Stimulated activated CD8-positive, alpha-beta memory T cell treated with anti-CD3 and anti-CD28 coated beads, Interleukin-7, amount 100 ng/mL, for 1 hour (primary cell): ENCODE measurements at places on chromosomes 16 and 17.

DNA sequence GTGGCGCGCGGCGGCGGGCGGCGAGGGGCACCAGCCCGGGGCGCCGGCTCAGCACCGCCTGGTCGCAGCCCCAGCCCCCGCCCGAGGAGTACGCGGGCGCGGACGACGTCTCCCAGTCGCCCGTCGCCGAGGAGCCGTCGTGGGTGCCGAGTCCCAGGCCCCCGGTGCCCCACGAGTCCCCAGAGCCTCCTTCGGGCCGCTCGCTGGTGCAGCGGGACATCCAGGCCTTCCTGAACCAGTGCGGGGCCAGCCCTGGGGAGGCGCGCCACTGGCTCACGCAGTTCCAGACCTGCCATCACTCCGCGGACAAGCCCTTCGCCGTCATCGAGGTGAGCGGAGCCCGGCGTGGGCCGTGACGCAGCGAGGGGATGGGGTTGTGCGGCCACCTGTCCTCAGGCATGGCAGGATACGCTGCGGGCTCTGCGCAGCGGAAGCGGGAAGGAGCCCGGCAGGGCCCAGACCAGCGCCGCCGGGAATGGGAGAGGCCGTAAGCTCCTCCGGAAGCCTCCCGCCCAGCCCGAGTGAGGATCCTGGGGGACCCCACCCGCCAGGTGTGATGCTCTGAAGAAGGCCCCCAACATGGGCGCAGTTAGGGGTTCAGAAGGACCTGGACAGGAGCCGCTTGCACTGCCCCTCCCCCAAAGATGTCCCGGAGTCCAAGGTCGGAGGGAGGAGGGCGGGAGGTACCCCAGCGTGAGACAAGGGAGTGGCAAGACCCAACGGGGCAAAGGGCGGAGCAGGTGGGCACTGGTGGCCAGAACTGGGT lies 522 bp downstream of the NAGS start:
- DNase-seq, result no peak

DNA sequence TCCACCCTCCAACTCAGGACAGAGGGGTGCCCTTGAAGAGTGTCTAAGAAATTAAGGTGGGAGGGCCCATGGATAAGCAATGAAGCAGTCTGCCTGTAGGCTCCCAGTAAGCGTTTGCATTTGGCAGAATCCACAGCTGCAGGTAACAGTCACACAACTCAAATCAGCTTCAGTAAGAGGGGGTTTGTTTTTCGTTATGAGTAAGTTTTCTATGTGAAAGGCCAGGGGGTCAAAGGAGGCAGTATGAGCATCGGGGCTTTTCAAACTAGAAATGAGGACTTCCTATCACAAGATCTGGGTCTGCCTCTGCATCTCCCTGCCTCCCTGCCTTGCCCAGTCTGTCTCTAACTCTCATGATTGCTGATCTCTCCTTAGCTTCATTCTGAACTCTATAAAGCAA lies 128.1 kb upstream of the CCL2 start:
- no peak for DNase-seq

- no peak for DNase-seq
These were observed 66.8 kb downstream of the GPRC5B start for GRCh38 chr16:19817875-19818274.

GRCh38 chr17:27299384-27300049 lies 5.6 kb downstream of the WSB1 start:
- no peak for DNase-seq

DNA sequence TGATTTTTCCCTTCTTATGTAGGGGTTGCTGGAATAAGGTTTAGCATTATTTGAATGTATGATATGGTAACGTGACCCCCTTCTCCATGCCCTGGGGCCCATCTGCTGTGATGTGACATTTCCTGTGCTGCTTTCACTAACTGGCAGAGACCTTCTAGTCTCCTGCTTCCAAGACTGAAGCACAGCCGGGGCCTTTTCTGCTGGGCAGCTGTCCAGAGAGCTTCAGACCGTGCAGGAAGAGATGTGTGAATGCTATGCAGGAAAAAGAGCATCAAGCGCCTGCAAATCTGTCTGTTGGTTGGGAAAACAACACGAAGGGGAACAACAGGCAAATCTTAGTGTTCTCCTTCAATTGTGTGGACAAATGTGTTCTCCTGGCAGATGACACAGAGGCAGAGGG lies 128.5 kb downstream of the SPACA3 start:
- no peak for DNase-seq

GRCh38 chr17:53932386-53932785 lies 109.7 kb downstream of the KIF2B start:
- DNase-seq, result no peak

- no peak for DNase-seq
These were observed 24.4 kb downstream of the DHRS7C start for GRCh38 chr17:9766970-9767369.

DNA sequence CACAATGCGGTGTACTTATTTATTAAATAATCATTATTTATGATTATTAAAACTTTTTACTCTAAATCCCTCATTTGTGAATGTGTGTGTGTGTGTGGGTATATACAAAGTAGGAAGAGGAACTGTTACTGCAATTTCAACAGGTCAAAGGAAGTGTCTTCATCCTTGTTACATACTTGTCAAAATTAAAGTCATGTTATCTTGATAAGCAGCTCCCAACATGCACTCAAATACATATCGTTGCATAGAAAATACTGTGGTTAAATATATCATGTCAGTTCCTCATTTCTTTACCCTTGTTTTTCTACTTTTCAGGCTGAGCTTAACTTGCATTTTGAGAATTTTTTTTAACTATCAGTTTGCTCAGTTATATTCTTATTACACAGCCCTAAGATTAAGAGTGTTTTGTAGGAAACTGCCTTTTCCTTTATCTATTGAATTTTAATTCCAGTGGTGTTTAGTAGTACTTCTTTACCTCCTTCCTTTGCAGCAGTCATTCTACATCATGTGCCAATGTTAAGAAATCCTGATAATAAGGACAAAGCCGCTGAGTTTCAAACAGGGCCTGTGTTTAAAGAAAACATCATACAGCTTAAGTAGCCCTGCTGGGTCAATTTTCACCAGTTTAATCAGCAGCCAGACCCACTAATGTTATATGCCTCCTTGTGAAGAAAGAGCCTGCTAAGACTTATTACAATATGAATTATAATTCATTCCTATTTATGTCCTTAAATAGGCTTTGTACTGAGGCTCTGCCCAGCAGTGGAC lies 7.2 kb downstream of the EFCAB5 start:
- no peak for DNase-seq

GRCh38 chr16:26985100-26986065 lies 81.3 kb upstream of the C16orf82 start:
- no peak for DNase-seq

- DNase-seq, result no peak
These were observed 13.0 kb upstream of the SCIMP start for GRCh38 chr17:5247621-5248020.

- DNase-seq, result no peak
These were observed 32.8 kb upstream of the MNT start for GRCh38 chr17:2433696-2434095.
